Inflammatory macrophage (primary cell): ENCODE measurements at places on chromosomes 7 and 10.

DNA sequence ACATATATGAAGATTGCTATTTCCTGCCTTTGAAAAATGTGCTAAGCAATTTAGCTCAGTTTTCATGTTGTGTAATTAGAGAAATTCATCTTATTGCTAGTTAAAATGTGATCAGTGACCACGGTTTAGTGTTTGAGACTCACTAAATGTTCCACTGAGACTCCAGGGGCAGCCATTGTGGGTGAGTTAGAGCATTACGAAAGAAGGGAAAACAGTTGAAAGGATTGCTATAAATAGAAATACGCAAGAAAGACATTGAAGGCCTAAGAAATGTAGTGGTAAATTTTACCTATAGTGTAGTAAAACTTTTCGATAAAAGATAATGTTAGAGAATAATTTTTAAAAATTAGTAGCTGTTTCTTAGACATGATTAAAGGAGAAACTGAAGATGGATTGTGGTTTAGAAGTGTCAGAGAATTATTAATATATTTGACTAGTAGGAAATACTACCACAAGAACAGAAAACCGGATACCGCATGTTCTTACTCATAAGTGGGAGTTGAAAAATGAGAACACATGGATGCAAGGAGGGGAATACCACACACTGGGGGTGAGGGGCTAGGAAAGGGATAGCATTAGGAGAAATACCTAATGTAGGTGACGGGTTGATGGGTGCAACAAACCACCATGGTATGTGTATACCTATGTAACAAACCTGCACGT, 394.5 kb downstream of the SEMA3D start:
- DNase-seq, result peak; percentile 19

DNA sequence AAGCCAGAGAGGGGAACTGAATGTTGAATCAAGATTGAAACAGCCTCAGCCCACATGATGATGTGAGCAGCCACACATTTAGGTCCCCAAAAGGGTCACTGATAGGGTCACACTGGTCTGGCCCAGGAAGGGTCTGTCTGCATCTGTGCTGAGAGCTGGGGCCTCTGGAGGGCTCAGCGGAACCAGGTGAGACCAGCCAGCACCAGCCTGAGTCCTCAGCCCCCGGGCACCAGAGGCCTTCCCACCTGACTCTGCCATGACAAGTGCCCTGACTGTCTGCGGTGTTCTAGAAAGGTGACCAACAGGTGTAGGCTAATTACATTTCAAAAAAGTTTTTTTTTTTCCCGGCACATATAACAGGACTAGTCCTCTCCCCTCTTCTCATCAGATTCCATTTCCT, 76.2 kb downstream of the WDR11 start:
- no peak for DNase-seq

DNA sequence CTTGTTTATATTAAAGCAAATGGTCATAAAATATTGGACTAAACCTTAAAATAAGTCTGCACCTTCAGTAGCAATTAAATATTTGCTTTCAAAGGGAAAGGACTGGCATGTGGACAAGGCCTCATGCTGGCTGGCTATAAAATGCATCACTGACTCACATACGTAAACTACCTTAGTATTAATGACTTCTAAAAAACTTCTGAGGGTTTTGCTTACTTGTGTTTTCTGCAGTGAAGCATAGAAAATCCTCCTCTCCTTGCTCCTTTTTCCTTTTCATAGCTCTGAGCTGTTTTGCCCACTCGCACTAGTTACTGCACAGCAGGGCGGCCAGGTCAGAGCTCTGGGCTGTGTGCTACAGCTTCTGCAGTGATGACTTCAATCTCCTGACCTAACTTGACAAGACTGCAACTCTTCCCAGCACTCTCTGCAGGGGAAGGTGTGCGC, 82.3 kb downstream of the CUL2 start:
- no peak for DNase-seq

DNA sequence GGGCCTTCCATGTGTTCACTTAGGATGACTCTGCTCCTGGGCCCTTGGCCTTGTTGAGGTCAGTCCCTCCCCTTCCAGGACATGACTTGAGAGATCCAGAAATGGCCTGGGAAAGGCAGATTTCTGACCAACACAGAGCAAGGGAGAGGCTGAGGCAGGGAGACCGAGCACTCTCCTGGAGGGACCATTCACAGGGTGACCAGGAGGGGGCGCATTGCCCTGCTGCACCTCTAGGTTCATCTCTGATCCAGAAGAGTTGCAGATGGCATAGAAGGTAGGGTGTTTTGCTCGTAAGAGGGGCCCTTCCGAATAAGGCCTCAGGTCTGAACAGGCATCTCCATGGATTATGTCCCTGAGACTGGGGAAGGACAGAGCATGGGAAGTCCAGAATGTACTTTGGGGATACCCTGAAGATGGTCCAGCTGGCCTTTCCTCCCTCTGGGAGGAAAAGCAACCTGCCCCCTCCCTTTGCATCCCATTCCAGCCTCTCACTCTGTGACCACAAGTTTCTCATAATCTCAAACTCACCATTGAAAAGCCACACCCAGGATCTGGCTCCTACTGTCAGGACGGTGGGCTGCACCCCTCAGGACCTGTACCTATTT, 6.6 kb downstream of the DMBT1 start:
- peak; percentile 26 for DNase-seq

DNA sequence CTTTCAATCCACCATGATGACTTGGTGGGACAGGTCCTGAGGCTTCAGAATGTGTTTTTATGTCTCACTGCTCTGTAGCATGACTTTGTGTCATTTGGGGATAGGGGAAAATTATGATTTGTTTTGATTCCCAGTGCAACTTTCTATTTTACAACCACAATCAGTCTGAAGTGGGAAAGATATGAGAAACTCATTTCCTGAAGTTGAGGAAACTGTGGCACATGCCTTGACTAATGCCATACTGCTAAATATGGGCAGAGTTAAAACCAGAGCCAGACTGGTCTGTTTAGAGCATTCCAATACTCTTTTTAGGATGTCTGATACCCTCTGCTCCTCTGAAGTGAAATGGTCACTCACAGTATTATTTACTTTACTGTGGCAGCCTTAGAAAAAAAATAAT, 307.7 kb downstream of the ADRA2A start:
- DNase-seq, result no peak

GRCh38 chr7:85154282-85154937, 32.4 kb downstream of the SEMA3D start:
- no peak for DNase-seq

- no peak for DNase-seq
These were observed 50.3 kb downstream of the DIP2C start for GRCh38 chr10:639001-639750.

DNA sequence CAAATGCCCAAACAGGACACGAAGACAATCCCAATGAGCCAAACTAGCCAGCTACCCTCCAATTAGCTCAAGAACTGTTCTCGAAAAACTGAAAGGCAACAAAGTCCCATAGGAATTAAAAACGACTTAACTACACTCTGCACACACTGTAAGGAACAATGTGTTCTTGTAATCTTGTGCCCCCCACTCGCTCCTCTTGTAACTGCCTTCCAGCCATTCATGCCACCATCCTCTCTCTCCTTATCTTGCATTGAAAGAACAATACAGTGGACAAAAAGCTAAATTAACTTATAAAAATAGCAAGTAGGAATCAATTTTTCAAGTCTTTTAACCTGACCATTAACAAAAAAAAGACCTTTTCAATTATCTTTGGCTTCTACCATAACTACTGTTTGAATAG, 2.9 kb downstream of the CYTH3 start:
- no peak for DNase-seq

- no peak for DNase-seq
These were observed 182.0 kb downstream of the SEMA3E start for GRCh38 chr7:83466956-83467355.

GRCh38 chr10:80191589-80192270, 13.6 kb downstream of the ANXA11 start:
- DNase-seq, result no peak

DNA sequence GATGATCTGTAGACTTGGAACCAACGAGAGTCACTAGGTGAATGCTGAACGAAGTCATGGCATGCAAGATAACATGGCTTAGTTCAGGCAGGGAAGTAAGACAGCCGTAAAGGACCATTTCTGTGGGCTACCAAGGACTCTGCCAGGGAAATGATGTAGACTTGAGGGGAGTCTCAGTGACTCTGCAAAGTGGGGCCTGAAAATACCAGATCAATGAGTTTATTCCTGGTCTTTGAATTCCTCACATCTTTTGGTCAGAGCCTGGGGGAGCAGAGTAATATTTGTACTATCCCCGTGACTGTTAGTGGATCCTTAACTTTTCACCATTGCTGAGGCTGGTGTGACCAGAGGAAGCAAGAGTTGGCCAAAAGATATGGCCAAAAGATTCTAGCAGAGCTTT, 60.7 kb upstream of the INHBA start:
- no peak for DNase-seq

DNA sequence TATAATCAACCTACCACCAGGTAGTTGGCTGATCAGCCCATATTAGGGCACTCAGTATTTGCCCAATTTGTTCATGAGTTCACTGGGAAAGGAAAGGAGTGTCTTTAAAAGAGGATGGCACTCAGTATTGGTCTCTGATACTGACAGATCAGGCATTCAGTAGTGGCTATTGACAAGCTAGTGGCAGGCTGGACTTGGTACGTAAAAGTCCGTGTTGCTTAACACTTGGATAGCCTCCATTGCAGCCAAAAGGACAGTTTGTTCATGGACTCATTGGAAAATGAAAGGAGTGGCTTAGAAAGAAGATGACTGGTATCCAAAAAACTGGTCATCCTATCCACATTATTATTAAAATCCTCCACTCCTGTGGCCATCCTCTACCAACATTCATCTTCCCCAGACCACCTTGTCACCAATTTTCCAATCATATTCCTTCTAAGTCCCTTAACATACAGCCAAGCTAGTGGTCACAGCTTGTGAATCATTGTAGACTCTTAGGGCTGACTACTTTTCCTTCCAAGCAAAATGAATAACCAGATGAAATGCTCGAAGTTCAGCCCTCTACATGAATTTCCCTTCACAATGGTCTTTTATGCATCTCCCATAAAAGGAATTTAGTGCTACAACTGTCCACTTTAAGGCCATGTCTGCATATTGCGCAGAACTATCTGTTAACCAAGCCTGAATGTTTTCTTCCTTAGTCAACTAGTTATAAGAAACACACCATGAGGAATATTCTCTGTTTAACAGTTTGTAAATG, 78.6 kb upstream of the MAGI2 start:
- DNase-seq, result no peak
